Naive thymus-derived CD8-positive, alpha-beta T cell (primary cell): ENCODE measurements at places on chromosomes 6 and 20. TPM values are rescaled to one million over a fixed set of nuclear protein-coding genes. Genes with fewer than 3 reads are reported as not detected.

DNA sequence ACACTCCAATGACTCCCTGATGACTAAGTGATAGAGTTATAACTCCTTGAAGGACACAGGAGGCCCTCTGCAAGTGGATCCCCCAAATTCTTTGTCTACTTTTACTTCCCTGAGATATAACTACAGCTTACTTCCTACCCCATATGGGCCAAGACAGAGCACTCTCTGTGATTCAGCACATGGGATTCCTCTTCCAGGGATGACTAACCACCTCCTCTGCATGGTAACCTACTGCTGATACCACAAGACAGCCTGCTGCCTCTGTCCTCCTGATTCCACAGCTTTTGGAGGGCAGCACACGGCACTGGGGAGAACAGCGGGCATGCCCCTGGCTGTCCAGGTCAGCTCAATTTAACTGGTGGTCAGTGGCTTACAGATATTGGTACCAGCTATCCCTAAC lies 675.7 kb upstream of the AGPAT4 start:
- no peaks in the 10 kb centered on the region for H3K27me3 ChIP-seq
- no peak overlapping the region for H3K27ac ChIP-seq
- DNase-seq, result no peak
- no peak overlapping the region for H3K4me3 ChIP-seq

DNA sequence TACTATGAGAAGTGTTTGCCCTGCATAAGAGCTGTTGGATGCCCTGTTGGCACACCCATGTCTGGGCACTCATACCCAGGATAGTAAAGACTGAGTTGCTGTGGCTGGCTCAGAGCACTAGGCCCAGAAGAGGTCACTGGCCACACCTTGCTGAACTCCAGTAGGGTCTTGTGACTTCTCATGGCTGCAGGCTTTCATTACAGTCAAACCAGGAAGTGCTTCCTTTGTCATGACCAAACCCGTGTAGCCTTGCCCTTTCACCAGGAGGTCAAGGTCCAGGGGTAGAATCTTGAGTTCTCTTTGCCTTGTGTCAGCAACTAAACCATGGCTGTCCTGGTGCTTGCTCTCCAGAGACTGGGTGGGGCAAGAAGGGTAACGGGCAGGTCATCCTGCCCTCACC lies 49.5 kb downstream of the CD164 start:
- H3K27me3 ChIP-seq, result no peaks in the 10 kb centered on the region
- H3K4me3 ChIP-seq, result no peak overlapping the region
- no peak overlapping the region for H3K27ac ChIP-seq
- H3K36me3 ChIP-seq, result no peaks in the 10 kb centered on the region
- DNase-seq, result no peak
- H3K4me1 ChIP-seq, result peaks cover 2% of the 10 kb centered on the region

GRCh38 chr20:1287787-1288569 lies 21.9 kb downstream of the SNPH start:
- peaks cover 76% of the 10 kb centered on the region for H3K4me1 ChIP-seq
- DNase-seq, result no peak
- H3K27me3 ChIP-seq, result no peaks in the 10 kb centered on the region
- H3K36me3 ChIP-seq, result peaks cover 14% of the 10 kb centered on the region

DNA sequence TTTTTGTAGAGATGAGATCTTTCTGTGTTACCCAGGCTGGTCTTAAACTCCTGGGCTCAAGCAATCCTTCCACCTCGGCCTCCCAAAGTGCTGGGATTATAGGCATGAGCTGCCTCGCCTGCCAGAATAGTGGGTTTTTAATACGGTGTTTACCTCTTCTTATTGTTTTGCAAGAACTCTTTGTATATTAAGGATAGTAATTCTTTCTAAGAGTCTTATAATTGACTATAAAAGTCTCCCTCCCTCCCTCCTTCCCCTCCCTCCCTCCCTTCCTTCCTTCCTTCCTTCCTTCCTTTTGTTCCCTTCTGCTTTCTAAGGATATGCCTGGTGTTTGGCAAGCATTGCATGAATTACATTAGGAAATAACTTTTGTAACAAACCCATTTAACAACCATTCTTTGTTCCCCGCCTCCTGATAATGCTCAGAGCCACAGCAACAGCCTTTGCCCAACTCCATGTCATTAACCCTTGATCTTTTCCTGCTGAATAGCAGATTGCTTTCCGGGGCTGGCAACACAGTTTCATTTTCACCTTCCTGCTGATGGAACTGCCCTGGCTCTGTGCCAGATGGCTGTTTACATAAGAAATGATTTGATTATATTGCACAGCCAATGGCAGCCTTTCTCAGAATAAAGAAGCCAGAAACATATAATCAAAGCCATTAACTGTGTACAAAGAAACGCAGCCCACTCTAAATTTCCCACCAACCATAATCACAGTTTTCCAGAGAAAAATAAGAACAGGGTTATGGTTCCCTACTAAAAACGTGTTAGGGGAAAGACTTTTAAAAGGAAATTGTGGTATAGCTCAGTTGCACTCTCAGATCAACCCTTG lies 143.7 kb upstream of the PTPN1 start:
- peaks cover 4% of the 10 kb centered on the region for H3K36me3 ChIP-seq
- peak; percentile 11 for DNase-seq
- H3K27me3 ChIP-seq, result peaks cover 12% of the 10 kb centered on the region
- H3K4me1 ChIP-seq, result peaks cover 2% of the 10 kb centered on the region
- H3K27ac ChIP-seq, result no peak overlapping the region

DNA sequence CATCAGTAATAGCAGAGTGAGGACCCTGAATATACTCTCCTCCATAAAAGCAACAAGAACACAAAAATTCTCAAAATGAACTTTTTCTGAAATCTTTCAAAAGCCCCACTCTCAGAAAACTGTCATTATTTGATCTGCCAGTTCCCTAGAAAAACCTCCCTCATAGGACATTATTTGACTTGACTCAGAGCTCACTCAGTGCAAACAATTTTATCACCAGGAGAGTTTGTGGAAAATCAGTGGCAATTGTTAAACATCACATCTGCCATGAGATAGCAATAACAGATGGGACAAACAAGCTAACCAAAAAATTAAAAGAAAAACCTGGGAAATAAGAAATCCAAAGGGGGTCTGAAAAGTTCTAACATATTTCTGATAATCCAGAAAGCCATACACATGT lies 100.0 kb downstream of the ATG5 start:
- H3K27me3 ChIP-seq, result no peaks in the 10 kb centered on the region
- H3K4me3 ChIP-seq, result no peak overlapping the region
- peaks cover 8% of the 10 kb centered on the region for H3K36me3 ChIP-seq
- peak overlapping the region; percentile 59 for H3K27ac ChIP-seq
- no peak for DNase-seq

Gene RBM24
- polyA plus RNA-seq, result not detected

Gene SMLR1
- not detected for polyA plus RNA-seq

Gene CCM2L
- not detected for polyA plus RNA-seq
